Cardiac fibroblast (primary cell): ENCODE measurements at places on chromosomes 2 and 18.

- DNase-seq, result no peak
Observed at GRCh38 chr2:98153481-98153880, 66.5 kb downstream of the VWA3B start.

- peak; percentile 75 for DNase-seq
Observed at GRCh38 chr2:225660262-225661131, 261.0 kb downstream of the NYAP2 start.

- no peak for DNase-seq
Observed at GRCh38 chr2:205311201-205311600, 371.1 kb upstream of the NRP2 start.

GRCh38 chr2:234680688-234681619 is 184.1 kb upstream of the ARL4C start:
- DNase-seq, result no peak

- peak; percentile 52 for DNase-seq
Observed at GRCh38 chr2:215903203-215903602, 110.1 kb downstream of the MREG start.
